ENCODE measurements at places on chromosomes 16 and 17.

DNA sequence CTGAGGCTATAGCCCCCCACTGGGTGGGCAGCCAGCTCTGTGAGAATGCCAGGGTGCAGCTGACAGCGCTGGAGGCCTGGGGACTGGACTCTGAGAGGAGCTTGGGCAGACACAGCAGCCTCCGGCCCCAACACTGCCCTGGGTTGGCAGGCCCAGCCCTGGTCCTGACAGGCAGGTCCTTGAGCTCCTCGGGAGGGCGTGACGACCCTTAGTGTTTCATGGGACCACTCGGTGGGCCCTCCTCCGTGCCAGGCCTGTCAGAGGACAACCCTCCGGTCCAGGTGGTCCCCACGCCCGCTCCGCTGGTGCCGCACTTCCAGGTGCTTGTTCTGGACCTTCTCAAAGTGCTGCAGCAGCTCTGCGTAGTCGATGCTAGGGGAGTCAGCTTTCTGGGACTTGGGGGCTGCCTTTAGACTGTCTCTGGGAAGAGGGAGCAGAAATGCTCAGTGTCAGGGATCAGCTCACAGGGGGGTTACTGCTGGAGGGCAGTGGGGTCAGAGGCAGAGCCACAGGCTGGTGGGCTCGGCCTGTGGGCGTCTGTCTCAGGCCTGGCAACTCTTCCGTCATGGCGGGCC lies 1.9 kb upstream of the MTSS2 start:
- DNase-seq, result no peak

DNA sequence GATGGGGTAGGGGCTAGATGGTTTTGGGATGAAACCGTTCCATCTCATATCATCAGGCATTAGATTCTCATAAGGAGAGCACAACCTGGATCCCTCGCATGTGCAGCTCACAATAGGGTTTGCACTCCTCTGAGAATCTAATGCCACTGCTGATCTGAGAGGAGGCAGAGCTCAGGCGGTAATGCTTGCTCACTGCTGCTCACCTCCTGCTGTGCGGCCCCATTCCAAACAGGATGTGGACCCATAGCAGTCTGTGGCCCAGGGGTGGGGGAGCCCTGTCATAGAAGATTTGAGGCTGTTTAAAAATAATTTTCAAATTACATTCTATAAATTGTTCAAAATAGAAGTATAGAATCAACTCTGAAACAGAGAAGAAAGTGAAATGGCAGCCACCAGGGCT lies 50.8 kb downstream of the PHKB start:
- DNase-seq, result no peak

DNA sequence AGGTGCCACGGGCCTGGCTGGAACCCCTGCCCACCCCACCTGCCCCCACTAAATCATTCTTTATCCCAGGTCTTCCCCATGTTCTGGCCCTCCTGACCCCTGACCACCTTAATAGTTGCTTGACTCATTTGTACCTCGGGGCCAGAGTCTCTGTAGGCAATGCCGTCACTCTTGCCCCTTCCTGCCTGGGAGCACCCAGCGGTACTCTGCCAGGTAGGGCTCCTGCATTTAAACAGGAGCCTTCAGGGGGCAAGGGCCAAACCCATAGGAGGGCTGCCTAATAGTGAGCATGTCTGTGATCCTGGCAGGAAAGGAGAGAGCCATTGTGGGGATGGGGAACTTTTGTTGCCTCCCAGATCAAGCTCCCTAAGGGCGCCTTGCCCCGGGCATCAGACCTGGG lies 8.8 kb upstream of the ITGA3 start:
- peak; percentile 45 for DNase-seq

DNA sequence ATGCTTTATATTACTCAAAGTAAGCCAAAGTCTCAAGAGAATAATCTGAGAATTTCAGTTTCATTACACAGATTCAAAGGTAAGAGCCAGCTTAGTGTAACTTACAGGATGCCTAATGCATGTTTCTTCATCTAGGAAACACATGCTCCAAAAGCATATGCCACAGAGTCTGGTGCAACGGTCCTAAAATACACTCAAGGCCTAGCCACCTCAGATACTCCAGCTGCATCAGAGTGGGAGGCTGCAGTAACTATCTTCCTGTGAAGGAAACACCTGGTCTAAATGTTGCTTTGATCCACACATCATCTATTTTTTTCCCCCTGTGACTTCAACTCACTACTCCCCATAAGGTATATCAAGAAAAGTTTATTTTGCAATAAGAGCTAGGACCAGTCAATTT lies 51.6 kb upstream of the CORO6 start:
- no peak for DNase-seq

DNA sequence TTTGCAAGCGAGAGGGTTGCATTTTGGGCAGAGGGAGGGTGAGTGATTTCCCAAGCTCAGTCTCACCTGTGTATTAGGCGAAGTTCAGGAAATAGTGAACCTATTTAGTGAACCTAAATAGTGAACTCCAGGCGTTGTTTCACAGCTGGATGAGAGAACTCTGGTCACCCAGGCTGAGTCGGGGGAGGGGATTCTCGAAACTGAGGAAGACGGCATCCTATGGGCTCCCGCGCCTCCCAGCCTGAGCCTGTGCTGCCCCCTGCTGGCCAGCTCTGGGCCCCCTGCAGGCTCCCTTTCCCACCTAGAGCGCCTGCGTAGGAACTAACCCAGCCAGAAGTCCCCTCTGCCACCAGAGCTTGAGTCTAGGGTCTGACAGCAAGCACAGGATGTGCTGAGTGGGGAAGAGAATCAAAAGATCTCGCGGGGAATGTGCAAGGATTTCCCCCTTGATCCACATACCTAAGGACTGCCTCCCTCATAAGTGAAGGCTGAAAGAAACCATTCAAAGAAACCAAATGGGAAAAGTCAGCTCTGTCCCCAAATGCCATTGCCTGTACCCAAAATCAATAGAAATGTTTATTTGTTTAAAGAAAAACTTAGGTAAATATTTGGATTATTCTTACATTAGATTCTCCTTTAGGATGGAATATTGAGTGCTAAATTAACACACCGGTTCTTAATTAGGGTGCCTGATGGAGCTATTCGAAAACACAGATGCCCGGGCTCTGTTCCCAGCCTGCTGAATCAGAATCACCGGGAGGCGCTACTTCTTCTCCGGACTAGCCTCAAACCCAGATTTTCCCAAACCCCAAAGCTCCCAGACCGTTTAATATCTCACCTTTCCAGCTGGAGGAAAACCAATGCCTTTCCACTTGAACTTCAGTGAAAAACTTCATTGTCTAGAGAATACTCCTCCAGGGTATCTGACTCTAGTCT lies 14.8 kb upstream of the MARVELD3 start:
- no peak for DNase-seq

DNA sequence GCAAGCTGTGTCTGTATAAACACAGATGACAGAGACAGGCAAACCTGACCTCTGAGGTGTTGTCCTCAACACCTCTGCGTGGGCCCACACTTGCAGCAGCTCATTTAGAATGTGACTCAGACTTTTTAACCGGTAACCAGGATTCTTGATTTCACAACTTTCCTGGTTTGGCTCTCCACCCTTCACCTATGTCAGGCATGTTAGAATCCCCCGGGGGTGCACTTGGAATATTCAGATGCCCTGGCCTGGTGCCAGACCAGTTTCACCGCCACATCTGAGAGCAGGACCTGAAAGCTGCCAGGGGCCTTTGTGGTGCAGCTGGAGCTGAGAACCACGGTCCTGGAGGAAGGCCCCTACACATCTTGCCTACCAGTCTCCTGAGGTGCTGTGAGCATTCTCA lies 4.8 kb downstream of the DHODH start:
- no peak for DNase-seq

GRCh38 chr17:27545562-27546229 lies 85.3 kb upstream of the LGALS9 start:
- DNase-seq, result no peak

GRCh38 chr16:2739625-2740430 lies 12.6 kb upstream of the SRRM2 start:
- no peak for DNase-seq

DNA sequence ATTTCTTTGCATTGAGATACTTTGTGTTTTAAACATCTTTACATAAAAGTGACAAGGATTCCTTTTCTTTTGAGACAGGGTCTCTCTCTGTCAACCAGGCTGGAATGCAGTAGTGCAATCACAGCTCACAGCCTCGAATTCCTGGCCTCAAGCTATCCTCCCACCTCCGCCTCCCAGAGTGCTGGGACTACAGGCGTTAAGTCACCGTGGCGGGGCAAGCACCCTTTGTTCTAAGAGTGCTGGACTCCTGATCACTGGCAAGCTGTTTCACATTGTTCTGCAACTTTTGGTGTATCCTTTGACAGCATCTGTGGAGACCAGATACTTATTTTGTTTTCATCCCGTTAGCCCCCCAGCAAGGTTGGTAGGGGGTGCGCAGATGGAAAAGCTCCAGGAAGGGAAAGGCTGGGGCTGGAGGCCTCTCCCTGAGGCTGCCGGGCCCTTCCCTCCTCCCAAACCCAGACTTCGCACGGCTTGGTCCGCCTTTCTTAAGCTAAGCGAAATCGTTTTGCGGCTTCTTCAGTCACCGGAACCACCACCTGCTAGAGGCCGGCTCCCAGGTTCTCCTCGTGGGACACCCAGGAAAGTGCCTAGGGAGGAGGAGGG lies 1.1 kb downstream of the ST6GALNAC2 start:
- DNase-seq, result no peak

DNA sequence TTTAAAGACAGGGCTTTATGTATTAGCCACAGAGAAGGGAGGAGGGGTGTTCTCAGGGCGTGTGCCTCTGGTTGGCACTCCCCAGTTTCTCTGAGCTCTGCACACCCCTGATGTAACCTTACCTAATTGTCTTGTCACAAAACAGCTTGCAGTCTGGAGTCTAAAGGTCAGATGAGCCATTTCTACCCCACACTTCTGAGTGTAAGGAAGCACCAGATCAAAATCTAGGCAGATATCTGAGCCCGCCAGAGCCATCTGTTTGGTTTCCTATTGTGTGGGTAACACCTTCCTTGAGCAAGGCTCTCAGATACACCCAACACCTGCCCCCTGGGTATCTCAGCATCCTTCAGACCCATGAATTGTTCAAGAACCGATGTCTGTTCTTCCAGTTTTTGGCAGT lies 15.5 kb downstream of the CDH1 start:
- DNase-seq, result no peak

DNA sequence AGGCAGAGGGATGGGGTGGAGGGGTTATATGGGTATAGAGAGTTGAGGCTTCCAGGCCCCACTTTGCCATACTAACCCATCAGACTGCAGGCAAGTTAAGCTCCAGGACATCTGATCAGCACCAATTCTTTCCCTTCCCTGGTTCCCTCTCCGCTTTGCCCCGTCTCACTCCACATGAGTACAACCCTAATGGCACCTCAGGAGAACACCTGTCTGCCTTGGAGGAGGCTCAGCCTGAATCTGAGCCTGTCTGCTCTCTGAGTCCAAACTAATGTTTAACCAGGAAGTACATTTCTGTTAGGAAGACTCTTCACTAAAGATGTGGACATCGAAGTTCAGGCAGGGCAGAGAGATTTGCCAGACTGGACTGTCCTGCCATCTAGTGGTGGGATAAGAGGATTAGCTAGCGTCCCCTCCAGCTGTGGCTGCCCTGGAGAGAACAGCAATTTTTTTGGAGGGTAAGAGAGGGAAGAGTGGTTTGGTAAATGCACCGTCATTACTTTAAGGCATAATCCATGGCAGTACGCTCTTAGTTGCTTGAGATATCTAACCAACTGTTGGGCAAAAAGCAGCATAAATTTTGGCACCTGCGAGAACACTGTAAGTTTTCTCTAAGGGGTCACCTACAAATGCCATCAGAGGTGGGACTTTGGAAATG lies 29.2 kb upstream of the LRRC75A start:
- DNase-seq, result no peak

GRCh38 chr16:21064203-21064602 lies 86.4 kb downstream of the DNAH3 start:
- no peak for DNase-seq

GRCh38 chr17:81959362-81960129 lies 1.4 kb downstream of the NOTUM start:
- peak; percentile 73 for DNase-seq

DNA sequence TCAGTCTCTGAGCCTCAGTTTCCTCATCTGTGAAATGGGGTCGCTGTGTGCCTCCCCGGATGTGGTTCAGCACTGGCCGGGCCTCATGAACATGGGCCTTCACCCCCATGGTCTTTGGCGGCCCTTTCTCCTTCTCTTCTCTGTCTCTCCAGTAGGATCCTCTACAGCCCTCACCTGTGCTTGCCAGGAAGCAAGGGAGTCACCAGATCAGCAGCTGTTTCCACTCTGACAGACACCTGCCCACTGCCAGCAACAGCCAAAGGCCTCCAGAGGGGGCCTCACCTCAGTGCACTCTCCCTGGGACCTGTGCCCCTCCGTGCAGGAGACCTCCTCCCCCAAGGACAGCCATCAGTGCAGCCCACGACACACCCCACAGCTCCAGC lies 89.4 kb downstream of the C16orf78 start:
- DNase-seq, result no peak

DNA sequence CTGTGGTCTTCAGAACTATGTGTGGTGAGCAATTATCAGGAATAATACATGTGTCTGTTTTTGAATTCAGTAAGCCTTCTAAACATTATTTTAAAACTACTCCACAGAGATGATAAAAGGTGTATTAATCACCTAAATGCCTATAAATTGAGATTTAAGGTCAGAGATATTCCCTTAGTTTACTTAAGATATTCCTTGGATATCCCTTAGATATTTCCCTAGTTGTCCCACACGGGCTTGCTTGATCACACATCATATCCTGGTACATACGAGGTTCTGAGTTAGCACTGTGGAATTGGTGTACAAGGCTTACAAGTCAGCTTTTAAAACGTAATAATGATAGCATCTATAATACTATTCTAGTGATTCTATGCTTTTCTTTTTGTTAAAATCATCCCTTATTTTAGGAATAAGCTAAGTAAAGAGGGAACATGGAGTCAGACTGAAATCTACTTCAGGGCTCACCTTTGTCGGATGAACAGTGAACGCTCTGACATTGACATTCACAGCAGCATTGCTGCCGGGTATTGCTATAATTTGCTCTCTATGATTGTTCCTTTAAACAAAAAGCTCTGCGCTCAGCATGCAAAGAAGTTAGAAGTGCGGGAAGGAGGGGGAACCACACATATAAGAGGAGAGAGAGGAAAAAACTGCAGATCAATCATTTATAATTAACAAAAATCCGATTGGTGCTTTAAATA lies 136.5 kb downstream of the SKAP1 start:
- DNase-seq, result no peak

DNA sequence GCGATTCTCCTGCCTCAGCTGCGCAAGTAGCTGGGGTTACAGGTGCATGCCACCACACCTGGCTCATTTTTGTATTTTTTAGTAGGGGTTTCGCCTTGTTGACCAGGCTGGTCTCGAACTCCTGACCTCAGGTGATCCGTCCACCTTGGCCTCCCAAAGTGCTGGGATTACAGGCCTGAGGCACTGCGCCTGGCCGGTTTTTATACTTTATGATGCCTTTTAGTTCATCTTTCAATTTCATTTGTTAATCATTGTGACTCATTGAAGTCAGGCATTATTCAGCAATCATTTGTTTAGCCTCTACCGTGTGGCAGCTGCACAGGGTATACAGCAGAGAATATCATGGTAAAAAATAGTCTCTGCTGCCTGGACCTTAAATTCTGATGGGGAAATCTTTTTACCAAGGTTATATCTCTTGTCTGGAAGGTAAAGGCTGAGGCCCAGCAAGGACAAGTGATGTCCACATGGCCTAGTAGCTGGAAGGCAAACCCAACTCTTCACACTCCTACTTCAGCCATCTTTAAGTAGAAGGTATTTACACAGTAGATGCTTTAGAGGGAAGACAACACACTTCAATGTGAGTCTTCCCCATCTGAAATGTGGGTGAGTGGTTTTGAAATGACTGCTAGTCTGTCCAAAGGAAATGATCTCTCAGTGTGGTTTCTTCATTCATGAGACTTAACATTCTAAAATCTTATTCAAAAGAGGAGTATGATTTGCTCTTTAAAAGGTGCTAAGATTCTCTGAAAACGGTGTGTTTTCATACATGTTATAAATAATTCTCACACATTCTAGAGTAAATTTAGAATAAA lies 2.4 kb downstream of the PRPSAP2 start:
- no peak for DNase-seq
